ENCODE measurements at places on chromosomes 16 and 17.

- no peak for DNase-seq
Measured at GRCh38 chr16:29667755-29668154, 4.7 kb downstream of the SPN start.

DNA sequence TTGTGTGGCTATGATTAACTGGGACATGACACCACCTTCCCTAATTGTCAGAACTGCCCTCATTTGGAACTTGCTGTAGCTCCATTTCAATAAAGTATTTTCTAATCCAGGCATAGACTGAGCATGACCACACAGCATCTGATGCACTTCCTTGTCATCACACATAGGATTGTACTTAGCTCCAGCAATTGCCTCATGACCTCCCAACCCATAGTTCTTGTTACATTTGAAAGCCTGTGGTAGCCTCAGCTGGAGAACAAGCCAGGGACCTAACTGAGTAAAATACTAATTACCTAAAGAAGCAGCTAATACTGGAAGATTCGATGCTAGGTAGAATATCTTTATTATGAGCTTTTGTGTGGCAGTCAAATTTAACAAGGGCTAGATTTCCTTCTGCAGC, 187.3 kb upstream of the KIF2B start:
- DNase-seq, result no peak

GRCh38 chr17:82303944-82304808, 13.2 kb downstream of the CD7 start:
- DNase-seq, result no peak

DNA sequence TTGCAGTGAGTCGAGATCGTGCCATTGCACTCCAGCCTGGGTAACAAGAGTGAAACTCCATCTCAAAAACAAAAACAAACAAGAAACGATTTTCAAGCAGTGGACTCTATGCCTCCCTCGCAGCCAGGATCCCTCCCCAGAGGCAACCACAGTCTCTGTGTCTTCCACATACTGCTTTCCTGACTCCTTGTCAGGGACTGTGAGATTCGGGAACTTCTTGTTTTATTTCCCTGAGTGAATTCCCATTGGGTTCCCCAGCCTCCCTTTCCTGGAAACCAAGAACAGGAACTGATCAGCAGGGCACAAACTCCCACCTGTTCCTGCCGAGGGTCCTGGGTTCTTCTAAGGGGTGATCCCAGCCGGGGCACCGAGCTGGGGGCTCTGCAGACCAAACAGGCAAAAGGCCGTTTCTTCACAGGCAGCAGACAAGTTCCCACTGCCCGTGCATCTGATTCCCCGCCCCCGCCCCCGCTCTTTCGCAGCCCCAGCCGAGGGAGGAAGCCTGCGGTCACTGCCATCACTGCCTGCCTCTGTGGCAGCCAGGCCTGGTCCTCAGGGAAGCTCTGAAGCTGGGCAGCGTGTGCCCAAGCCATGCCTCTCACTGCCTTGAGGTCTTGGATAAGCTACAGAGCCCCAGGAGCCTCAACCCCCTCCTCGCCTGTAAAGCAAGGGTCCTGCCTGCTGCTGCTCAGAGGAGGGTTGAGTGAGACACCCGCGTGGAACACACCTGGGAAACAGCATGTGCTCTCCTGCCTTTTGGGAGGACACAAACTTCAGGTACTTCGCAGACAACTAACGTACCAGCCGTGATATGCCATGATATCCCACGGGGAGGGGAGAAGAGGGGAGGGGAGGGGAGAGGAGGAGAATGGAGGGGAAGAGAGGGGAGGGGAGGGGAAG, 5.5 kb upstream of the PIEZO1 start:
- no peak for DNase-seq

GRCh38 chr17:47952171-47953021, 5.3 kb downstream of the PRR15L start:
- DNase-seq, result no peak

GRCh38 chr16:59355704-59356103, 621.6 kb upstream of the GOT2 start:
- no peak for DNase-seq

DNA sequence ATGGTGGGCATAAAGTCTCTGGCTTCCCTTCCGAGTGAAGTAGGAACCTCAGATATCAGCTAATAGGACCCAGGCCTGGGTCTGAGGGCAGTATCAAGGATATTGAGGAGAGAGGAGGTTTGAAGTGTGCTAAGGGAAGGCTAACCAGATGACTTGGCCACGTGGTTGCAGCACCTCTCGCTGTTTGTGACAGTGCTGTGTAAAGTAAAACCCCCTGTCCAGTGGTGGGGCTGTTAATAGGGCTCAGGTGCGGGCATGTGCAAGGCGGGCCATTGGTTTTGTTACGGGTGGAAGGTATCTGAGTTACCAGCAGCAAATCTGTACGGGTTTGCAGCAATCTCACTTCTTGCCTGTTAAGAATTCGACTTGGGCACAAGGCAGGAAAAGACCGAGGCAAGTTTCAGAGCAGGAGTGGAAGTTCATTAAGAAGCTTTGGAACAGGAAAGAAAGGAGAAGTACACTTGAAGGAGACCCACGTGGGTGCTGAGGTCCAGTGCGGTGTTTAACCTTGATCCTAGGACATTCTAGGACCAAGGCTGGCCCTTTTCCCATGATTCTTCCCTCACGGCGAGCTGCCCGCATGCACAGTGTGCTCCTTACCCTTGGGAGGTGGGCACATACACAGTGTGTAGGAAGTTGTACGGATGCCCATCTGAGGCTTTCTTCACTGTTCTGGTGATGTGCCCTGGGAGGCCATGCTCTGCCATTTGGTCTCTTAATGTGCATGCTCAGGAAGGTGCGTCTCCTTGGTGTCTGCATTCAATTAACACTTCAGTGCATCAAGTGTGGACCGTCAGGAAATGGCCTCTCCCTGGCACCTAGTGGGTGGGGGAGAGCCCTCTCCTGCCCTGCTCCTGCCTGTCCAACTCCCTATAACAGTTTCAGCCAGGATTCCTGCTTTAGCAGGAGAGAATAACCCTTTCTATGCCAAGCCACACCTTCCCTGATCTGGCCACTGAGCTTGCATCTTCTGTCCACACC, 20.3 kb downstream of the SGF29 start:
- no peak for DNase-seq

GRCh38 chr16:1309888-1310831, 724 bp downstream of the UBE2I start:
- no peak for DNase-seq

DNA sequence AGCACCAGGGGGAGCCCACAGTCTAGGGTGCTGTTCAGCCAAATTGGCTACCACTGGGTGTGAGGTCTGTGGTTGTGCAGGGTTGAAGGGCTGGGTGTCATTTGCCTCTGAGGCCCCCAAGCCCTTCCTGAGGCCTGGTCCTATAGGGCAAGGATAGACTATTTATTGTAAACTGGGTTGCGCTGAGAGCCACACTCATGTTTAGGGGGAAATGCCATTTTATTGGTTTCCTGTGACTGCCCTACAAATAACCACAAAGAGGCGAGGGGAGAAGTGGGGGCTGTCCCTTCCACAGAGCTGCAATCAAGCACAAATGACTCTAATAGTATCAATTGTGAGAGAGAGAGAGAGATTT, 3.6 kb upstream of the ZCCHC14 start:
- no peak for DNase-seq

DNA sequence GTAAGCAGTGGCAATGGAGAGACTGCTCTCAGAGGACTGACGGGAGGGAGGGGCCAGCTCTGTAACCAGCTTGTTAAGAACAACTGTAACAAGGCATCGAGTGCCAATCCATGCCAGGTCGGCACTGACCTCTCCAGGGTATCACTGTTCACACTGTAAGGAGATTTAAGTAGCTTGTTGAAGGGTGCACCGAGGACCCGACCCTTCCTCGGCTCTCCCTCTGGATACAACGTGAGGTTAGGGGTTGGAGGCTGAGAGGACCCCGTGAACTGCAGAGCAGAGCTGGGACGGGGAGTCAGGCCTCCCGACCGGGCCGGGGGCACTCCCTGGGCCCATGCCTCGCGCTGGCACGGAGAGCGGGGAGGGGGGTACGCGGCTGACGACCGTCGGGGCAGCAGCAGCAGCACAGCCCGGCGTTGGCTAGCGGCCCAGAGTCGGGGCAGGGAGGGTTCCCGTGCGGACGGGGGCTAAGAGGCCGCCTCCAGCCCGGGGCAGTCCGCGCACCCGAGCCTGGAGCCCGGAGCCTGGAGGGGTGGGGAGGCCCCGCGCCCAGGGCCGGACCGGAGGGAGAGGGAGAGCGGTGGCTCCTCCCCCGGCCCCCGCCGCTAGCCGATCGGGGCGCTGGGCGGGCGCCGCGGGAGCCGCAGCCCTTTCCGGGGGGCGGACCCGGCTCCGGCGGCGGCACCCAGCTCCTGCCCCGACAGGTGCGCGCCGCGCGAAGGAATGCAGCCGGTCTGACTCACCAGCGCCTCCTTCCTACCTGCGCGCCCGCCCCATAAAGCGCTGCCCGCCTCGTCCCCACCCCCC, at the start of gene ITGB4:
Gene ITGB4 (plus strand): TSS at position 804 of the 807 bp plus-strand sequence. CDS start 3,245 bp downstream, outside the sequence.
- DNase-seq, result no peak

- DNase-seq, result no peak
Measured at GRCh38 chr17:72732893-72733618, 359.4 kb downstream of the SLC39A11 start.

- no peak for DNase-seq
Measured at GRCh38 chr17:55295411-55296170, 30.8 kb downstream of the HLF start.

- no peak for DNase-seq
Measured at GRCh38 chr16:11391576-11391975, 46.3 kb downstream of the RMI2 start.

DNA sequence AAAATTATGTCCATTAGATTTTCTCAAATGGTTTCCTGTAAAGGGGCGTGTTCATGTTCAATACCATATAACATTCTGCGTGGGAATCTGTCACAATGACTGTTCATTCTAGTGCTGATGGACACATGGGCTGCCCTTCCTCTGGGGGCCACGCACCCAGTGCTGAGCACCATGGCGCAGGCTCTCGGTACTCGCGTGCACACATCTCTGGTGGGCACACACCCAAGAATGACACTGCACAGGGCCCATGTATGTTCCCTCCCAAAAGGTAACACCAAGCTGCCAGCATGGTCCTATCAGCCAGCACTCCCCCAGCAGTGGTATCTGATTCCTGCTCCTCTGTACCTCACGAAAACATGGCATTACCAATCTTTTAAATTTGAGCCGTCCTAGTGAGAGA, 13.7 kb downstream of the B9D1 start:
- no peak for DNase-seq

DNA sequence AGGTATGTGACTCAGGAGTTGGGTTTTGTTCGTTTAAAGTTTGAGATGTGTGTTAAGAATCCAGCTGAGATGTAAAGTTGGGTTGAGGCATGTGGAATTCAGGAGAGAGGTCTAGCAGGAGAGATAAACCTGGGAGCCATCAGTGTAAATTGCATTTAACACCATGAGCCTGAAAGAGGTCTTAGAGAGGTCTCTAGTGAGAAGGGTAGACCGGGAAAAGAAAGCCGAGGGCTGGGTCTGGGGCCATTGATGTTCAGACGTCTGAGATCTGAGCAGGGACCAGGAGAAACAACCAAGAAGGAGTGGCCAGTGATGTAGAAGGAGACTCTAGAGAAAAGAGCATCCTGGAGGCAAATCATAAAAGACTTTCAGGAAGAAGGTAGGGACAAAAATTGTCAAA, 44.1 kb upstream of the PIRT start:
- no peak for DNase-seq

- DNase-seq, result no peak
Measured at GRCh38 chr16:11253995-11254912, 1.8 kb downstream of the SOCS1 start.

GRCh38 chr17:46013502-46014165, 14.6 kb downstream of the STH start:
- DNase-seq, result peak; percentile 31

DNA sequence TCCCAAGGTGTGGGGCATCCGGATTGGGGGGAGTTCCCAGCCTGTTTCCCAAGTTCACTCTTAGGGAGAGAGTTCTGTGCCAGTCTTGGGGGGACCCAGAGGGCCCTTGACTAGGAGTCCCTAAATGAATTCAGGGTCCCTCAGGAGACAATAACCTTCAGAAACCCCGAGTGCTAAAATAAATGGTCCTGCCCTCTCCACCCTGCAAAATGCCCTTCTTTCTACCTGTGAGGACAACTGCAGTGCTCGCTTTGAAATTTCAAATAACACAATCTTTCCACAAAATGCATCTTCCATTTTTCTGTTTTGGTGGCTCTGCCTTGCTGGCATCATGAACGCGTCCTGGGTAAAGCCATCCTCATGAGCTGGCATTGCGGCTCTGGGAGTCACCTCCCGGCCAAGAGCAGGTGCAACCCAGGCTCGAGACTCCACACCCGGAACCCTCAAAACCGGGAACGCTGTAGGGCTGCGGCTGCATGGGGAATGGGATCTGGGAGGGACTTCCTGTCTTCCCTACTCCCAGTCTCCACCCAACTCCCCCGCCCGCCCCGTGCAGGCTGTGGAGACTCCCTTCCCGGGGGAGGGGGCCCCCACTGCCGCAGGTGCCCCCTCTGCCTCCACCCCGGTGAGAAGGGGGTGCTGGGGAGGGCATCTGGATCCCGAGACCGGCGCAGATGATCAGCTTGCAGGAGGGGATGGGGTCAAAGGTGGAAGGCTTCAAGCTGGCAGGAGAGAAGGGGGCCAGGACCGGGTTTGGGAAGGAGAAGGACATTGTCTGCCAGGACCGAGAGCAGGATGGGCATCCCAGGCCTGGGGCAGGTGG, at the start of gene ZNF205:
Gene ZNF205 (plus strand): TSS at position 529 of the 823 bp plus-strand sequence. CDS start 845 bp downstream, outside the sequence.
- no peak for DNase-seq

DNA sequence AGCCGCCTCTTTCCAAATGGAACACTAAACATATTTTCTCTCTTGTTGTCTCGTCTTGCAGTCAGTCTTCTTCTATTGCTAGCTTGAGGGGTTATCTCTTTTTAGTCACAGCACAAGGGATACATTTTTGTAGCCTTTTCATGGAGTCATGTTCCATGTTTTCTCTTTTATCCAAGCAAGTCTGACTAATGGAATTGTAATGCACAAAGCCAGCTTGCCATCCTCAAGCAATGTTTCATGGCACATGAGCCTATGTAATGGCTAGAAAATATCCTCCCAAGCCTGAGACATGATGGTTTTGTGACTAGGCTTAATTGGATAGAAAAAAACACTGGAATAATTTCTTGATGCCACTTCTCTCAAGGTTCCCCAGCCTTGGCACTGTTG, 414.6 kb upstream of the GOT2 start:
- peak; percentile 25 for DNase-seq

GRCh38 chr17:33243732-33244131, 49.4 kb downstream of the ASIC2 start:
- DNase-seq, result no peak

- DNase-seq, result no peak
Measured at GRCh38 chr17:42681976-42682721, at the start of gene CNTNAP1. CNTNAP1 (plus strand) TSS chr17:42682531; CDS start chr17:42682830, 299 bp downstream.
